ENCODE measurements at places on chromosomes 11 and 22. TPM values are rescaled to one million over a fixed set of nuclear protein-coding genes. Genes with fewer than 3 reads are reported as not detected.

Gene ST14
- polyA plus RNA-seq: 3.6 TPM

- no peak overlapping the region for H3K27ac ChIP-seq
- H3K4me3 ChIP-seq: peak overlapping the region; percentile 75
- H3K4me1 ChIP-seq: peaks cover 7% of the 10 kb centered on the region
- DNase-seq: no peak
- H3K27me3 ChIP-seq: peaks cover 6% of the 10 kb centered on the region
- H3K36me3 ChIP-seq: no peaks in the 10 kb centered on the region
Measured at GRCh38 chr11:725624-726202, 19.7 kb downstream of the EPS8L2 start.

DNA sequence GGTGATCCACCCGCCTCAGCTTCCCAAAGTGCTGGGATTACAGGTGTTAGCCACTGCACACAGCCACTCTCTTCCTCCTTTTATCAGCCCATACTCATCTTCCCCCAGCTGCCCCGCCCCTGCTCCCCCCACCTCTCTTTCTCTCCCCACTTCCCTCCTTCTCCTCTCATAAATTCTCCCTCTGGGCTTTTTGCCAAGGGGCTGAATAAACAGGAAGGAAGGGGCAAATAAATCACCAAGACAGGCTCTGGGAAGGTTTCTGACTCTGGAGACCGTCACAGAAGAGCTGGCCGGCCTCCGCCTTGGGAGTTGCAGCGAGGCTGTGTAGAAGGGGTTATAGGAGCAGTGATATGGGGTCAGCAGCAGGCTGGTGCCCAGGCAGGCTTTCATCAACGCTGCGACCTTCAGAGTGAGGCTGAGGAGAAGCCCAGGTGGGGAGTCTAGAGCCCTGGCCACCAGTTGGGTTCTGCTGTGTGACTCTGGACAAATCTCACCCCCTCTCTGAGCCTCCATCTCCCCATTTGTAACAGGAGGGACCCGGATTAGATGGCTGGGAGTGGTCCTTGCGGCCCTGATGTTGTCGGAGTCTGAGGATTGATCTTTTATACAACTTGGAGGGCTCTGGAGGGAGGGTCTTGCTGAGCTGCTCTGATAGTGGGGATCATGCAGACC, 62.6 kb upstream of the RASD2 start:
- no peak for DNase-seq
- H3K27ac ChIP-seq: no peak overlapping the region
- H3K36me3 ChIP-seq: no peaks in the 10 kb centered on the region

Gene KRTAP5-10
- polyA plus RNA-seq: not detected

DNA sequence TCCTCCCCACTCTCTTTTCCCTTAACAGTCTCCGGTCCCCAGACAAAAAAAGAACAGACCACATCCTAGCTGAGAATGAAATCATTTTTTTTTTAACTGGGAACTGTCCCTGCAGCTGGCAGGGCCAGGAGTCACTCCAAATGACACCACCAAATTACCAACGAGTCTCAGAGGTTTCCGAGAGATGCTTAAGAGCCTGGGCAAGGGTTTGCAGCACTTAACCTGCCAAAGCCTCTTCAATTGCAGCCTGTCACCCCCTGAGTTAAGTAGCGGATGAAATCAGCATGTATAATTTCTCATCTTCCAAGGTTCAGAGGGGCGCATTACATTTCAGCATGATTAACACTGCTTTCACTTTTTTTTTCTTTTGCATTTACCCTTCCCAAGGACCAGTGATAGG, 71.8 kb downstream of the TENM4 start:
- H3K36me3 ChIP-seq: no peaks in the 10 kb centered on the region
- H3K27me3 ChIP-seq: peaks cover 2% of the 10 kb centered on the region
- H3K27ac ChIP-seq: no peak overlapping the region
- no peak overlapping the region for H3K4me3 ChIP-seq

Gene RFPL3
- not detected for polyA plus RNA-seq

Gene SLC16A8
- polyA plus RNA-seq: not detected

Gene WEE1
- polyA plus RNA-seq: 9.9 TPM

DNA sequence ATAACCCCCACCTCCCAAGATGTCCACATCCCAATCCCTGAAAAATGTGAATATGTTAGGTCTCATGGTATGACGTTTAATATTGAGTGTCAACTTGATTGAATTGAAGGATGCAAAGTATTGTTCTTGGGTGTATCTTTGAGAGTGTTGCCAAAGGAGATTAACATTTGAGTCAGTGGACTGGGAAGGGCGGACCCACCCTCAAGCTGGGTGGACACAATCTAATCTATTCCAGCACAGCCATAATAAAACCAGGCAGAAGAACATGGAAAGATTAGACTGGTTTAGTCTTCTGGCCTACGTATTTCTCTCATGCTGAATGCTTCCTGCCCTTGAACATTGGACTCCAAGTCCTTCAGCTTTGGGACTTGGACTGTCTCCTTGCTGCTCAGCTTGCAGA, 315.5 kb downstream of the GUCY1A2 start:
- no peaks in the 10 kb centered on the region for H3K36me3 ChIP-seq
- no peak for DNase-seq
- H3K4me3 ChIP-seq: no peak overlapping the region
- no peaks in the 10 kb centered on the region for H3K4me1 ChIP-seq
- H3K27me3 ChIP-seq: peaks cover 3% of the 10 kb centered on the region
- no peak overlapping the region for H3K27ac ChIP-seq

Gene CHRDL2
- polyA plus RNA-seq: not detected

- DNase-seq: no peak
- no peaks in the 10 kb centered on the region for H3K36me3 ChIP-seq
- H3K4me1 ChIP-seq: no peaks in the 10 kb centered on the region
- peaks cover 6% of the 10 kb centered on the region for H3K27me3 ChIP-seq
- no peak overlapping the region for H3K4me3 ChIP-seq
- no peak overlapping the region for H3K27ac ChIP-seq
Measured at GRCh38 chr22:49956418-49956770, 4.2 kb upstream of the PIM3 start.

GRCh38 chr11:299951-300735, 817 bp upstream of the IFITM5 start:
- DNase-seq: no peak
- peaks cover 14% of the 10 kb centered on the region for H3K27me3 ChIP-seq
- H3K27ac ChIP-seq: peak overlapping the region; percentile 28
- no peaks in the 10 kb centered on the region for H3K36me3 ChIP-seq
- no peak overlapping the region for H3K4me3 ChIP-seq

- H3K4me1 ChIP-seq: no peaks in the 10 kb centered on the region
- no peak for DNase-seq
- no peak overlapping the region for H3K27ac ChIP-seq
- H3K36me3 ChIP-seq: no peaks in the 10 kb centered on the region
- H3K27me3 ChIP-seq: peaks cover 2% of the 10 kb centered on the region
Measured at GRCh38 chr11:79200398-79201070, 240.3 kb downstream of the TENM4 start.

GRCh38 chr22:36343070-36343719, 44.6 kb downstream of the MYH9 start:
- peaks cover 8% of the 10 kb centered on the region for H3K27me3 ChIP-seq
- H3K27ac ChIP-seq: peak overlapping the region; percentile 75
- DNase-seq: no peak
- H3K36me3 ChIP-seq: peaks cover 30% of the 10 kb centered on the region

GRCh38 chr11:46367244-46367915, 14.1 kb upstream of the MDK start:
- peaks cover 55% of the 10 kb centered on the region for H3K4me1 ChIP-seq
- H3K36me3 ChIP-seq: peaks cover 7% of the 10 kb centered on the region
- peaks cover 10% of the 10 kb centered on the region for H3K27me3 ChIP-seq
- DNase-seq: peak; percentile 71

Gene GDPD4
- polyA plus RNA-seq: not detected

Gene FAR1
- 25.2 TPM for polyA plus RNA-seq

GRCh38 chr11:65915101-65915820, 3.6 kb downstream of the C11orf68 start:
- no peak overlapping the region for H3K4me3 ChIP-seq
- no peak overlapping the region for H3K27ac ChIP-seq
- peaks cover 11% of the 10 kb centered on the region for H3K27me3 ChIP-seq
- H3K36me3 ChIP-seq: no peaks in the 10 kb centered on the region
- H3K4me1 ChIP-seq: peaks cover 26% of the 10 kb centered on the region

Gene TUT1
- polyA plus RNA-seq: 7.3 TPM

DNA sequence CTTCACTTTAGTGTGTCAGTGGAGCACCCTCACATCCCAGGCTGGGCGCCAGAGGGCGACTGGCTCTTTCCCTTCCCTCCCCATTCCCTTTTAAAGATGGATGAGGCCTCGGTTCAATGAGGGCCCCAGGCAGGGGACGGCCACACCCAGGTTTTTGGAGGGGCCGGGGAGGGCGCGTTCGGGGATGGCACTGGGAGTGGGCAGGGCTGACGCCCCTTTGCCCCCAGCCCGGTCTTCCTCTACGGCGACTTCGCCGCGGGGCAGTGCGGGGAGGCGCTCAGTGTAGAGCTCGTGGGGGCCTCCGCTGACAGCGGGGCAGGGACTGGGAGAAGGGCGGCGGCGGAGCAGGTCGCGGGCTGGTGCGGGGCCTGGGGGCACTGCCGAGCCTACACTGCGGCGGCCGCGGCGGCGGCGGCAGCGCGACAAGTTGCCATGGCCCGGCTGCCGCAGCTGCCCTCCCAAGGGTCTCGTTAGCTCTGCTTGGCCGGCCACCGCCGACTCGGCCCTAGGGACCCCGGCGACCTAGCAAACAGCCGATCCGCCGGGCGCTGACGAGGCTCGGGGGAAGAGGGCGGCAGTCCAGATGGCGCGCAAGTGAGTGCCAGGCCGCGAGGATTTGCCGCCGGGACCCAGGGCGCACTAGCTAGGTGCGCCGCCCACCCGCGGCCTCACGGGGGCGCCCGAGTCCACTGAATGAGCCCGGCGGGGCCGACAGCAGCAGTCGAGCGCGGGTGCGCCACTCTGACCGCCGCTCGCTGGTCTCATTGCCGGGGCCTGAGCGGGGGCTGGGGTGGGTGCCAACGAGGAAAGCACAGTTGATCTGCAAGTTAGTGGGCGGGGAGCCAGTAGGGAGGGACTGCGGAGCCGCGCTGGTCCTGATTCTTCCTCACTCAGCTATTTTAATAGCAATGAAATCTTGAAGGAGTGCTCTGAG, 92.7 kb downstream of the RRM1 start:
- peak; percentile 74 for DNase-seq
- H3K4me1 ChIP-seq: peaks cover 10% of the 10 kb centered on the region
- H3K27me3 ChIP-seq: peaks cover 3% of the 10 kb centered on the region
- no peak overlapping the region for H3K27ac ChIP-seq
- no peaks in the 10 kb centered on the region for H3K36me3 ChIP-seq

Gene TCN1
- polyA plus RNA-seq: not detected

Gene OR51I1
- not detected for polyA plus RNA-seq

DNA sequence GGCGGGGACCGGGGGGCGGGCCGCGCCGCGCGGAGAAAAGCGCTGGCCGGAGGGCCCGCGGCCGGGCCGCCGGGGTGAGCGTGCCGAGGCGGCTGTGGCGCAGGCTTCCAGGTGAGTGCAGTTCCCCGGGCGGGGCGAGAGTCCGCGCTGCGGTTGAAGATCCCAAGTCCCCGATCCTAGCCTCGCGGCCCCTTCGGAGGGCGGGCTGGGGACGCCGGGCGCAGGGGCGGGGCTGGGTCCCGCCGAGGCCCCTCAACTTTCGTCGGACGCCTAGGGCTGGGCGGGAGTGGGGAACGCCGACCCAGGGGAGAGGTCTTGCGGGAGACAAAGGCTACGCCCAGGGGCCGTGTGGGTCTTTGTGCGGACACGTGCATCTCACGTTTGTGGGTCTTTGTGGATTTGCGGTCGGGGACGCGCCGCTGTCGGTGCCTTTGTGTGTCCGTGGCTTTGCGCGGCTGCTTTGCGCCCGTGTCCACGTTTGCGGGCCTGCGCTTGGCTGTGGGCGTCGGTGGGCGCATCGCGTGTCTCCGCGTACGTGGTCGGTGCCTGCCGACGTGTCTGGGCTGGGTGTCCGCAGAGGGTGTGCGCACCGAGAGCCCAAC, at the start of gene TSKU:
Gene TSKU, plus strand, starts transcription at position 63 of the 602 bp plus-strand sequence. CDS start 12,261 bp downstream, outside the sequence.
- H3K36me3 ChIP-seq: no peaks in the 10 kb centered on the region
- peaks cover 6% of the 10 kb centered on the region for H3K4me1 ChIP-seq
- no peak within 1 kb of the TSS for H3K27ac ChIP-seq
- H3K27me3 ChIP-seq: peaks cover 13% of the 10 kb centered on the region
- DNase-seq: no peak

- peaks cover 4% of the 10 kb centered on the region for H3K27me3 ChIP-seq
- no peak for DNase-seq
- no peaks in the 10 kb centered on the region for H3K4me1 ChIP-seq
- H3K36me3 ChIP-seq: no peaks in the 10 kb centered on the region
- no peak overlapping the region for H3K27ac ChIP-seq
Measured at GRCh38 chr11:130478204-130478701, 29.8 kb downstream of the ADAMTS15 start.

GRCh38 chr11:127218275-127218608, 217.7 kb upstream of the KIRREL3 start:
- H3K4me1 ChIP-seq: no peaks in the 10 kb centered on the region
- no peaks in the 10 kb centered on the region for H3K36me3 ChIP-seq
- no peak for DNase-seq
- no peak overlapping the region for H3K4me3 ChIP-seq
- no peak overlapping the region for H3K27ac ChIP-seq

Gene PYGM
- not detected for polyA plus RNA-seq

DNA sequence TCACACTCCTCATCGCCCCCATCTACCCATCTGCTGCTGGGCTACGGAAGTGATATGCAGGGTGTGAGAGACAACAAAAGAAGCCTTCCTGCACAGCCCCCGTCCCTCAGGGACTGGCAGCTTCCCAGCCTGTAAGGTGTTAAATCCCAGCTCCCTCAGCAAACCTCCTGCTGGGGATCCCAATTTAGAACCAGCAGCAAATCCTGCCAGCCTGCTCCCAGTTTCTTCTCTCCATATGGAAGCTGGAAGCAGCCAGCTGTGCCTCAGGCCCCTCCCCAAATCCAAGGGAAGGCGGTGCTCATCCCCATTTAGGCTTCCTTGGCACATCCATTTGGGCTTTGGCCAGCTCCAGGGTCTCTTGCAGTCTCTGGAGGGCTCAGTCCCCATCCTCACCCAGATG, 47.5 kb downstream of the PAMR1 start:
- H3K4me3 ChIP-seq: no peak overlapping the region
- H3K27ac ChIP-seq: no peak overlapping the region

- H3K4me3 ChIP-seq: no peak overlapping the region
- H3K4me1 ChIP-seq: peaks cover 12% of the 10 kb centered on the region
- no peak overlapping the region for H3K27ac ChIP-seq
- peaks cover 33% of the 10 kb centered on the region for H3K36me3 ChIP-seq
Measured at GRCh38 chr11:68574308-68574707, 110.0 kb upstream of the GAL start.

GRCh38 chr11:7668911-7669310, 4.4 kb downstream of the CYB5R2 start:
- peaks cover 7% of the 10 kb centered on the region for H3K4me1 ChIP-seq
- no peak overlapping the region for H3K27ac ChIP-seq
- H3K36me3 ChIP-seq: no peaks in the 10 kb centered on the region
- H3K27me3 ChIP-seq: peaks cover 18% of the 10 kb centered on the region

Gene VSTM5
- polyA plus RNA-seq: not detected

- peak; percentile 22 for DNase-seq
- H3K27ac ChIP-seq: no peak overlapping the region
- H3K4me1 ChIP-seq: no peaks in the 10 kb centered on the region
- H3K4me3 ChIP-seq: no peak overlapping the region
- peaks cover 6% of the 10 kb centered on the region for H3K27me3 ChIP-seq
Measured at GRCh38 chr11:94623120-94623735, 56.1 kb downstream of the PIWIL4 start.

Gene SYCE3
- not detected for polyA plus RNA-seq
